ENCODE measurements at places on chromosomes 3 and 15.

- peak; percentile 14 for DNase-seq
These were observed 20.7 kb downstream of the ADAMTS9 start for GRCh38 chr3:64667138-64667537.

DNA sequence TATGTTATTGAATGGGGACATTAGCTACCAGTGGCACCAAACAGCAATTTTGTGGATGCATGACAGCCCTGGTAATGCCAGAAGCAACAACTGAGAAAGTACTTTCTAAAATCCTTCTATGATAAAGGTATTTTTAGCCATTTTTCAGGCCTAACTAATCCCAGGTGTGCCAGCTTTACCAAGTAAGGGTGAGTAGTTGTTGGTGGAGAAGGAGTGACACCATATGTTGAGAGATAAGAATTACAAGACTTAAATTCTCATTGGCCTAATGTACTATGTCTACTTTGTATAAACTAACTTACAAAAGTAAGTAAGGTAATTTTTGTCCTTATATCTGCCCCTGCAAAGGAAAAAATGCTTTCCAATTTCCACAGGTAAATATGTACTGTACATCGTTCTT, 4.1 kb upstream of the COX17 start:
- peak; percentile 59 for DNase-seq

DNA sequence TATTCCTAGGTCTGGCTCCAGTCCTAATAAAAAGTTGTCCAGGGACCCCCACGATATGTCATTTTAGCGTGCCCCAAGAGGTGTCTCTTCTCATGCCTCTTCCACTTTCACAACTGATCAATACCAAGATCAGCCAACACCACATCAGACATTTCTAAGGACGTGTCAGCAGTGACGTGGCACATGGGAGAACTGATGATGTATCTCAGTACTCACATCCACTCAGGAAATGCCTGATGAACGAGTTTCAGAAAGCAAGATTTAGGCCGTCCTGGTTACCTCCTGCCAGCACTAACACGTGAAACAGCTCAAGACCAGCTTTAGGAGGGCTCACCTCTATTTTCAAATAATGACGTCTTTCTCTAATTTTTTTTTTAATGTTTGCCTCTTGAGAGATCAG, 19.6 kb downstream of the VGLL4 start:
- DNase-seq: peak; percentile 38

- DNase-seq: no peak
These were observed 173.4 kb upstream of the C2CD4B start for GRCh38 chr15:62338497-62338896.

DNA sequence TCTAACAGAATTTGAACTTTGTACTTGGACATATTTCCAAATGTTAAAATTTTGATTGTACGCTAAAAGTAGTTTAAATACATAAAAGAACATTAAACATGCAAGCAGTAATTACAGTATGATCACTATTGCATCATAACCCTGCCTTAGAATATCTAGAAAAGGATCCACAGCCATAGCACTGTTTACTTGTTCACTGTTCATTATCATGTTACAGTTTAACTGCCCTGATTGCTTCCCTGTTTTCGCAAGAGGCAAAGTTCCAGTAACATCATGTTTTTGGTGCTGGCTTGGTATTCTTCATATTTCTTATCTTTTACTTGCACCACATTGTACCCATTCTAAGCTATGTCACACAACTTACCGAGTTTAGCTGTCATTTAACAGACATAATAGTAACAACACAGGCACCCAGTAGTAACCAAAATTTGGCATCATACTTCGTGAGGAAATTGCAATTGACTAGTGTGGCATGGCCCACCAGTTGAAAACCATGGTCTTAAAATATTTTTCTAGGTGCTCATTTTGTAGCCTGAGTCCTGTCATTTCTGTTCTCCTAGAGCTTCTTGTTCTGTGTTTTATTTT, 13.3 kb upstream of the TMEM87A start:
- no peak for DNase-seq

GRCh38 chr3:154194877-154195276, 73.7 kb downstream of the ARHGEF26 start:
- no peak for DNase-seq

All from RKO (cell line).